ENCODE measurements at places on chromosomes 1 and 21.

- DNase-seq: no peak
Observed at GRCh38 chr1:95604771-95605170, 370.8 kb downstream of the RWDD3 start.

DNA sequence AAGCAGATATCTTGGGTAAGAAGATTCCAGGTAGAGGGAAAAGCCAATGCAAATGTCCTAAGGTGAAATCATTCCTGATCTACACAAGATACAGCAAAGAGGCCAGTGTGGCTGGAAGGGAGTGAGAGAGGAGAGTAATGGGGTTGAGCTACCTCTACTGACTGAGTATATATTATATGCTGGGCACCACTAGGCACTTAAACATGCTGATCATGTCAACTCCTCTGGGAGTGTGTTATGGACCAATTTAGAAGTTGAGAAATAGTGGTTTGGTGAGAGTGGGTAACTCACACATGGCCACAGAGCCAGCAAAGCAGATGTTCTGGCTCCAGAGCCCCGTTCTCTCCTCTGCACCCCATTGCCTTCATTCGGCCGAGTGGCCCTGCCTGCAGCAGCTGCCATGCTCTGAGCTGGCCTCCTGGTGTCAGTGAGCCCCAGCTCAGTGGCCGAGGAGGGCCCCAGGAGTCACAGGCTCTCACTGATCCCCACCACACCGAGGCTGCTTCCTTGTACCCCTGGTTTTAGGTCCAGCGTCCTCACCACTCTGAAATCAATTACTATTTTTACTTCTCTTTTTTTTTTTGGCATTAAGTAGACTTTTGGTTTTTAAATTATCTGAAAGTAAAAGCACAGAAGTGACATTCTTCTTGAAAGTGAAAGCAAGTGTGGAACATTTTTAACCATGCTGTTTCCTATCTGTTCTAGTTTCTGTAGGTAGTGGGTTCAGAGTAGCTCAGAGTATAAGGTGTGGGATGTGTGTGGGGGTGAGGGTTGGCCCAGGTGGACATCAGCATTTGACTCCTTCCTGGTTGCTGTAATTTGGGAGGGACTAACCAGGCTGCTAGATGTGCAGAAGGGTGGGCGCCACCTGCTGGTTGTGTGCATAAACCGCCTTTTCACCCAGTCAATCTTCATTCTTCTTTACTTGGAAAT, 45.8 kb upstream of the CRNN start:
- peak; percentile 49 for DNase-seq

GRCh38 chr1:2829846-2830615, 28.5 kb upstream of the TTC34 start:
- DNase-seq: no peak

DNA sequence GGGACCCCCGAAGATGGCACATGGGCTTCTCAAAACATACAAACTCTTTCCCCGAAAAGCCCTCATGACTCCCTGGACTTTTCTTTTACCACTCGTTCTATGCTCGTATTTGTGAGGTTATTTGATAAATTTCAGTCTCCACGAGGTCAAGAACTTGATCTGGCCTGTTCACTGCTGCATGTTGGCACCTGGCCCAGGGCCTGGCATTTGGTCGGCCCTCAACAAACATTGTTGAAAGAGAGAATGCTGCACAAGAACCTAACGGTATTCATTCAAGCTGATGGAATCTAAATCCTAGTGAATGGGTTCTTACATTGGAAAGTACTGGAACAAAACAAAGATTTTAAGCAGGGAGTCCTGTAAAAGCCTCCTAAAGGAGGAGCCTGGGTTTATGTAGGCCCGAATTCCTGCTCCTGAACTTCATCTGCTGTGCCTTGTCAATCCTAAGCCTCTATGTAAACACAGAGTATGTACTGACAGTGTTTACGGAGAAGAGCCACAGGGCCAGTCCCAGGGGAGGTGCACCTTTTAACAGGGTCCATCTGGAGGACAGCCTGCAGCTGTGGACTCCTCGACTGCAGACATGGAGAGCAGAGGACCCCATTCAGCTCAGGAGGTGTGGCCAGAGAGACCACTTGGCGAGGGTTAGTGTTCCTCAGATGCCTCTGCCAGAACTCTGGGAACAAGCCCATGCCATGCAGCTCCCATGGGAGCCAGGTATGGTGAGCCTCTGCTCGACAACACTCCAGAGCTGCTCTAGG, 46.9 kb downstream of the L1TD1 start:
- DNase-seq: no peak

- DNase-seq: peak; percentile 56
Observed at GRCh38 chr1:107454791-107455190, 314.0 kb downstream of the NTNG1 start.

DNA sequence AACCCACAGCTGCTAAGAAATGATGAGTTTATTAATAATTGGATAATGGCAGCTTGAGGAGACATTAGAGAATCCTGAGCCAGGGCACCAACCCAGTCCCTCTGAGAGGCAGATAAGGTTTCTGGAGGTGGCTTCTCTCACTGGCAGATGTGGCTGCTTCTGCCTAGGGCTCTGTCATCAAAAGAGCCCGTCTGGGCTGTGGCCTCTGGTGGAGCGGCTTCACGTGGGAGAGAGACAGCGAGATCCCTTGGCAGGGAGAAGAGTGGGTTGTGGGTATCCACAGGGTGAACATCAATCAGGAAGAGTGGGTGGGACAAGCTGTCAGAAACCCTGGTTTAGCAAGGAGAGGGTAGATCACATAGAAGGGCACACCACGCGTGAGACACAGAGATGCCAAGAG, 30.0 kb downstream of the VWA5B1 start:
- DNase-seq: no peak

- DNase-seq: no peak
Observed at GRCh38 chr1:101388904-101389546, 152.2 kb downstream of the S1PR1 start.

GRCh38 chr1:165877940-165878556, 50.6 kb downstream of the UCK2 start:
- no peak for DNase-seq

DNA sequence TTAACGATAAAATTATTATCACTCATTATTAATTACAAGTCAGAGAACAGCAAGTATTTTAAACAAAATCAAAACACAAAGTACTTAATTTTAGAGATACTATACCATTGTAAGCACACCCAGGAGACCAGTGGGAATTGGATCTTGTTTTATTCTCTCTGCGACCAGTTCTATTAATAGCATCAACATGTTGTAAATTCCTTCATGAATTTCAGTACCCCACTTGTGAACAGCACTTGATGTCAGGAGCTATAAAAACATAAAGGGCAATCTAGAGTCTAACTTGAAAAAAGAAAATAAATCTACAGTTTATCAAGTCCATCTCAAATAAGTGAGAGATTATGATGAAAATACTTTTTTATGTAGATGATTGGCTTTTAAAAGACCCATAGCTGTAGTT, 42.9 kb downstream of the USP24 start:
- no peak for DNase-seq
